ENCODE measurements at places on chromosomes 1 and 21.

- peak; percentile 26 for DNase-seq
These were observed 31.1 kb upstream of the POFUT2 start for GRCh38 chr21:45318556-45319404.

DNA sequence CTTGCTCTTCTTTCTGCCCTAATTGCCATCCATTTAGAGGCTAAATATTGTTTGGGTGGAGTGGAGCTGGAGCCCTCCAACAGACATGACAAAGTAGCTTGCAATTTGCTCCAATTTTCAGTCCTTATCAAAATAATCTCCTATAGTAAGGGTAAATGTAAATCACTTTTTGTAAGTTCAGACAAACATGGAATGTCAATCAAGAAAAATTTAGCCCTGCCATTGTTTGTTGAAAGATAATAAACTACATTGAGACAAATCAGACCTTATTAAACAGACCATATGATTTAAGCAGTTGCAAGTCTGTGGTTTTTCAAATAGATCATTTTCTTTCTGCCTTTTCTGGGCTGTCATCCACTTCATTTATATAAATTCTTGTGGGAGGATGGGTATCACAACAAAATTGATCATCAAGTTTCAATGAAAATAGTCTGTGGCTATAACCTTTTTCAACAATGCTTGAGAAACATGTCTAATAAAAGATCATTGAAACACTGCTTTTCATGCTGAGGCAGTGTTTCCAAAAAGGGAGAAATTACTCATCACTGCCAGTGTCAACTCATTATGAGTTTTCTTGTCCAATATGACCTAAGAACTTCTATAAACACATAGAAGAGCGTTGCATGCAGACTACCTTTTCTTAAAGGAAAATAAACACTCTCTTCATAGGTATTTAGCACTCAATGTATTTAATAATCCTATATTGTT lies 1152.0 kb upstream of the B3GALT2 start:
- no peak for DNase-seq

DNA sequence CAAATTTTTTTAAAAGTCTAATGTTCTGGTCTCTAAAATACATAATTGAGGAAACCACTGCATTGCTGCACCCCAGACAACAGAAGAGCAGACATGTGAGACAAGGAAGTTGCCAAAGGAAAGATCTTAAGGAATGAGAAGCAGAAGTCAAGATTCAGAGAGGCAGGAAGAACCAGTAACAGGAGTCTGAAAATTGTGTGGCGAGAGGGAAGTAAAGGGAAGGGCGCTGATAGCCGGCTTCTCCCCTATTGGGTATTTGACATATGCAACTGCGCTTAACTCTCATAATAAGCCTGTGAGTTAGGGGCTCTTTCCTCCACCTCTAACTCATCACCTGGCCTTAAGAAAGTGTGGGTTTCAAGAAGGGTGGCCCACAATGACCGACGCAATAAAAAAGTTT lies 21.9 kb upstream of the KIF14 start:
- DNase-seq, result no peak

GRCh38 chr1:36323636-36324352 lies at the start of gene EVA1B:
EVA1B (minus strand) TSS chr1:36323645; CDS start chr1:36323037, 608 bp downstream.
- DNase-seq, result peak; percentile 64

DNA sequence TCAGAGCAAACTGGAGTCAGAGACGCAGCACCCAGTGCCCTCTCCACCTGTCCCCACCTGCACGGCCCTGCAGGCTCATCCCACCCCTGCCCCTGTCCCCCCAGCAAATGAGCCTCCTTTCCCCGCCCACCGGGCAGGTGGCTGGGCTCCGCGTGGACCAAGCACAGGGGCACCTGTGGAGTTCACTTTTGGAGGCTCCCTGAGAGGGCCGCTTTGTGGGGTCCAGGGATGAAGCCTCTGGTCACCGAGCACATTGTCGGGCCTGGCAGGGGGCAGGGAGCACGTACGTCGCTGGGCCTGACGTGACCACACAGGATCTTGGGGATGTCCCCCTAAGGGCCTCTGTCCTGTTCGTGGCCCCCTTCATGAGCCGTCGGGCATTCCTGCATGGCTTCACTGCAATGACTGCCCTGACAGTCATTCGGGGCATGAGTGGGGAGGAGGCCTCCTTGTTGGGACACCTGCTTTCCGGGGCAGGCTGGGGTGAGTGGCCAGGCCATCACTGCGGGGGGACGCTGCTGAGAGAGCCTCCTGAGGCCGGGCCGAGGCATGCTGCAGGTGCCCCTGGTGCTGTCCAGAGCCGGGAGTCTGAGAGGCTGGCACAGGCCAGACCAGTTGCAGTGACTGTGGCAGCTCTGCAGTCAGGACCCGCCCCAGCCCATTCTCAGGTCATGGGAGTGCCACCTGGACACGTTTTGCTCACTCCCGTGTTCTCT lies 19.7 kb downstream of the SLX9 start:
- DNase-seq, result no peak

Measured in LoVo (cell line).